Left colon (tissue), 2 donors: ENCODE measurements at places on chromosomes 5 and 9.

- peak; percentile 30 for DNase-seq
Observed at GRCh38 chr5:37553720-37554404, 174.7 kb downstream of the WDR70 start.

DNA sequence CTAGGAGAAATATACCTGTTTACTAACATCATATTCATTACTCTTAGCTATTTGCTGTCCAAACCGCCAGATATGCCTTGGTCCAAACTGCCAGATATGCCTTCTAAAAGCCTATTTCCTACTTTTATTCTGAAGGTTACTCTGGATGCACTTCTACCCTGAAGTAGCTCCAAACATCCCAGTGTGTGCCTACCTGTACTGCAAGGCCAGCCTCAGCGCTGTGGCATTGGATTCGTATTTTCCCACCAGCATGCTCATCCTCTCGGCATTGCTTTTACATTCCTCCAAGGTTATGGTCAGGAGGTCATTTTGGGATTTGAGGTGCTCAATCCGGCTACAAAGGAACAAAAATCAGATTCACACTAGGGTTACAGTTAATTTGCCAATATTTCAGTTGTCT lies 94.3 kb downstream of the DCP2 start:
- DNase-seq: no peak

GRCh38 chr9:87824216-87824875 lies 58.3 kb upstream of the SPATA31E1 start:
- no peak for DNase-seq

- DNase-seq: no peak
Observed at GRCh38 chr5:107247427-107247826, 423.3 kb downstream of the EFNA5 start.

DNA sequence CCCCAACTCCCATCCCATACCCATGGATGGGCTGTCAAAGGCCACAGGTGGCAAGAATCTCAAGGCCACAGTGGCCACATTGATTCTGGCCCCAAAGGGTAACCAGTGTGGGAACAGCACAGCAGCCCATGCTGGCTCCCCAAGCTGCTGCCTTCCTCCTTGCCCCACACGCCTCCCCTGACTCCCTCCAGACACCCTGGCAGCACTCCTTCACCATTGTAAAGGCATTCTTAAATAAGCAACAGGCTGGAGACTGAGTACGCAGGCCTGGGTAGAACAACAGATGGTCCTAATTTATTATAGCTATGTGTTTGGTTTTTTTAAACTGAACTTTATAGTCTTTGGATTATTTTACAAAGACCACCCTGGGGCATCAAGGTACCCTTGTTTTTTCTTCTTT lies 158.8 kb downstream of the TSSK1B start:
- no peak for DNase-seq

- DNase-seq: no peak
Observed at GRCh38 chr5:73381590-73382400, 66.8 kb downstream of the FOXD1 start.

DNA sequence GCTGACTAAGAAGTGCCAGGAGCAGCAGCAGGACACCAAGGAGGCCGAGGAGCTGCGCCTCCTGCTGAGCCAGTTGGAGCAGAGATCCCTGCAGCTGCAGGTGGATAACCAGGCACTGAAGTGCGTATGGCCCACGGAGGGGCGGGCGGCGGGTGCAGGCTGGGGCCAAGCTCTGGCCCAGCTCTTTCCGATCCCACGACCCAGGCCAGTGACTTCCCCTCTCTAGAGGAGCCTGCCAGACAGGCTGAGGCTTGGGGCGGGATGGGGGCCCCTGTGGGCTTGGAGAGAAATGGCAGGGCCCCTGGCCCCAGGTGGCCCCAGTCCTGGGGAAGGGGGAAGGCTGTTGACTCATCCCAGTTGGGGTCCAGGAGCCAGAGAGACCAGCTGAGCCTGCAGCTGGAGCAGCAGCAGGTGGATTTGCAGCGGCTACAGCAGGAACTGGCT lies 3.6 kb downstream of the PTRH1 start:
- DNase-seq: peak; percentile 15

- DNase-seq: peak; percentile 91
Observed at GRCh38 chr9:35748858-35749514, at the start of the genes GBA2 and RGP1. Gene GBA2, minus strand, starts transcription at chr9:35749228. Its CDS starts 524 bp downstream, at chr9:35748704. Gene RGP1, plus strand, starts transcription at chr9:35749287. Its CDS starts 469 bp downstream, at chr9:35749756.
